ENCODE measurements at places on chromosomes 4 and X.

- no peak overlapping the region for H3K27ac ChIP-seq
- H3K36me3 ChIP-seq: no peaks in the 10 kb centered on the region
- no peak for DNase-seq
These were observed 95.1 kb upstream of the IQCM start for GRCh38 chr4:149910604-149911350.

GRCh38 chr4:42905591-42905990 lies 13.1 kb downstream of the GRXCR1 start:
- no peak for DNase-seq
- H3K4me1 ChIP-seq: no peaks in the 10 kb centered on the region
- H3K27ac ChIP-seq: no peak overlapping the region

DNA sequence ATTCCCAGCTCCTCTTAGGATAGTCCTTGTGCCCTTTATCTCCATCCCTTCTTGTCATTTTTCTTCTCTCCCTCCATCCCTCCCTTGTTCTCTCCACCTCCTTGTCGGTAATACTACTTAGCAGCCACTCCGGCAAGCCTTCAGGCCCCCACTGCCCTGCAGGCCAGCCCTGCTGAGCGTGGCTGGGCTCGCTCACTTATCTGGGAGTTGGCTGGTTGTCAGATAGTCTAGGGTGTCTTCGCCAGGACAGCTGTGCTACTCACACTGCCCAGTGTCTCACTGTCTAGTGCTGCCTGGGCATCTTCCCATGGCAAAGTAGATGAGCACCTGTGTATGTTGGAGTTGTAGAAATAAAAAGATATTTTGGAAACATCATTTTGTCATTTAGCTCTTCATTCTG lies 75.0 kb downstream of the STK32B start:
- no peak for DNase-seq
- no peak overlapping the region for H3K27ac ChIP-seq
- no peaks in the 10 kb centered on the region for H3K4me1 ChIP-seq
- no peaks in the 10 kb centered on the region for H3K36me3 ChIP-seq

- no peaks in the 10 kb centered on the region for H3K36me3 ChIP-seq
- H3K27ac ChIP-seq: no peak overlapping the region
- DNase-seq: no peak
- H3K4me1 ChIP-seq: no peaks in the 10 kb centered on the region
- H3K4me3 ChIP-seq: no peak overlapping the region
These were observed 93.9 kb downstream of the SH3KBP1 start for GRCh38 chrX:19793471-19793870.

DNA sequence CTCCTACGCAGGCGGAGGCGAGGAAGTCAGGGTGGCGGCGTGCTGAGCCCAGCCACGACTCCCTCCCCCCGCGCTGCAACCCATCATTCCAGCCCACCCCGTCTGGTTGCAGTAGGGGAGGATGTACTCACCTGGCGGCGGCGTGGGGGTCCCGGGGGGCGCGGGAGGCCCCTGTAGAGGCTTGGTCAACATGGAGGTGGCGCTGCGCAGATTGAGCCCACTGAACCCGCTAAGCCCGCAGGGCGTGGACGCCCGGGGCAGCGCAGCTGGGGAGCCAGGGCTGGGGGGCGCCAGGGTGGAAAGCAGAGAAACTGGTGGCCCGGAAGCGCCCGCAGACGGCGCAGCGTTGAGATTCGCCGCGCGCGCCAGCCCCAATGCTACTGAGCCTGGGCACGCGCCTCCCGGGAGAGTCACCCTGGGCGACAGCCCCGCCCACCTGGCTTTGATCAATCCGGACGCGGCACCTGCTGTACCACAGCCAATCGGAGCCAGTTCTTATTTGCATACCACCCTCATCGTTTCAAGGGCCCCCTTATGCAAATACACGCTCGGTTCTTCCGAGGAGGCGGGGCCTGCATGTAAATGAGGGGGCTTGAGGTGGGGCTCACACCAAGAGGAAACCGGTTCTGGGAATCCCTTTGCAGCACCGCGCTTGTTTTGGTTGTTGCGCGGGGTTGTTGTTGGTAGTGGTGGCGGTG lies at the start of gene PIM2:
PIM2 (minus strand) TSS at position 382 of the 698 bp plus-strand sequence; CDS start at position 192, 190 bp downstream.
- H3K4me1 ChIP-seq: peaks cover 24% of the 10 kb centered on the region
- no peaks in the 10 kb centered on the region for H3K36me3 ChIP-seq
- peak; percentile 81 for DNase-seq

GRCh38 chr4:125741825-125742452 lies 427.2 kb downstream of the FAT4 start:
- no peaks in the 10 kb centered on the region for H3K27me3 ChIP-seq
- DNase-seq: no peak
- no peaks in the 10 kb centered on the region for H3K4me1 ChIP-seq
- no peaks in the 10 kb centered on the region for H3K36me3 ChIP-seq

GRCh38 chr4:169115897-169116254 lies 105.8 kb upstream of the CBR4 start:
- DNase-seq: no peak
- no peak overlapping the region for H3K27ac ChIP-seq
- H3K4me1 ChIP-seq: no peaks in the 10 kb centered on the region
- no peaks in the 10 kb centered on the region for H3K36me3 ChIP-seq
- no peak overlapping the region for H3K4me3 ChIP-seq

- H3K4me3 ChIP-seq: no peak overlapping the region
- no peak for DNase-seq
- no peaks in the 10 kb centered on the region for H3K4me1 ChIP-seq
- H3K36me3 ChIP-seq: no peaks in the 10 kb centered on the region
These were observed 53.7 kb downstream of the DCTD start for GRCh38 chr4:182863501-182863900.

- no peaks in the 10 kb centered on the region for H3K36me3 ChIP-seq
- no peaks in the 10 kb centered on the region for H3K4me1 ChIP-seq
- H3K27ac ChIP-seq: no peak overlapping the region
- no peak for DNase-seq
These were observed 163.0 kb upstream of the TET2 start for GRCh38 chr4:104983615-104984179.

- H3K4me1 ChIP-seq: peaks cover 13% of the 10 kb centered on the region
- H3K27ac ChIP-seq: no peak overlapping the region
- no peak for DNase-seq
- no peaks in the 10 kb centered on the region for H3K36me3 ChIP-seq
- H3K4me3 ChIP-seq: no peak overlapping the region
These were observed 656.6 kb downstream of the ANKRD50 start for GRCh38 chr4:124055896-124056295.

DNA sequence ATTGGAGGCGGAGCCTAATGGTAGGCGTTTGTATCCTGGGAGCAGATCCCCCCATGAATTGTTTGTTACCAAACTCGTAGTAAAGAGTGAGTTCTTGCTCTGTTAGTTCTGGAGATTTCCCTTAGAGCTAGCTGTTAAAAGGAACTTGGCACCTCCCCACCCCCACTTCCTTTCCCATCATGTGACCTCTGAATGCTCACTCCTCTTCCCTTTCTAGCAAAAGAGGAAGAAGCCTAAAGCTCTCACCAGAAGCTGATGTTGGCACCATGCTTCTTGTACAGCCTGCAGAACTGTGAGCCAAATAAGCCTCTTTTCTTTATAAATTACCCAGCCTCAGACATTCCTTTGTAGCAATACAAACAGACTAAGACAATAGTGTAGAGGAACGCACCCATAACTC lies 13.8 kb upstream of the ATOH1 start:
- no peak overlapping the region for H3K27ac ChIP-seq
- H3K4me3 ChIP-seq: no peak overlapping the region

DNA sequence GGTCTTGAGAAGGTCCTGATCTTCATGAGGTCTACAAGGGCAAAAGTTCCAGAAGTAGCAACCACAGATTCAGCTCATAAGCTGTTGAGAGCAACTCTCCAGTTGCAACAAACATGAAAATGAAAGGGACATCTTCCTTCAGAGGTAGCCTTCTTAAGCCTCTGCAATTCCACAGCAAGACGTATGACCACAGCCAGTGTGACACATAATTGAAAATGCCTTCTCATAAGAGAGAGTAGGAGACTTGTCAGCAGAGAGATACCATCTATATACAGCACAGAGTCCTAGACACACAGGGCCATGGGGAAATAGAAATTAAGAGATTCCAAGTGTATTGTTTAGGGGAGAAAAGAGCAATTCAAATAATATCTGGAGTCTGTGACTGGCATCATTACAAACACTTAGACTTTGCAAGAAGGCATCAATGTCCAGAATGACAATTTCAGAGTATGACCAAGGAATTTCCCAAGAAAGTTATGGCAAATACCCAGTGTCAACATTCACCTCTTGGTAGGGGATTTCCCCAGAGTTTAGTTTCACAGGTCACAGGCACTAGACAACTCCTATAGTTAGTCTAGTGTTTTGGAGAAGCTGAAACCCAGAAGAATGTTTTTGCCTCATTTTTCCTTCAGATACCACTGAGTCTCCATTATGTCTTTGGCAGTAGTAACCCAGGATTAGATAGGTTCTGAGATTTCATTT lies 340.3 kb downstream of the ZNF674 start:
- no peaks in the 10 kb centered on the region for H3K36me3 ChIP-seq
- DNase-seq: no peak
- H3K4me1 ChIP-seq: no peaks in the 10 kb centered on the region
- no peak overlapping the region for H3K27ac ChIP-seq
- no peak overlapping the region for H3K4me3 ChIP-seq

DNA sequence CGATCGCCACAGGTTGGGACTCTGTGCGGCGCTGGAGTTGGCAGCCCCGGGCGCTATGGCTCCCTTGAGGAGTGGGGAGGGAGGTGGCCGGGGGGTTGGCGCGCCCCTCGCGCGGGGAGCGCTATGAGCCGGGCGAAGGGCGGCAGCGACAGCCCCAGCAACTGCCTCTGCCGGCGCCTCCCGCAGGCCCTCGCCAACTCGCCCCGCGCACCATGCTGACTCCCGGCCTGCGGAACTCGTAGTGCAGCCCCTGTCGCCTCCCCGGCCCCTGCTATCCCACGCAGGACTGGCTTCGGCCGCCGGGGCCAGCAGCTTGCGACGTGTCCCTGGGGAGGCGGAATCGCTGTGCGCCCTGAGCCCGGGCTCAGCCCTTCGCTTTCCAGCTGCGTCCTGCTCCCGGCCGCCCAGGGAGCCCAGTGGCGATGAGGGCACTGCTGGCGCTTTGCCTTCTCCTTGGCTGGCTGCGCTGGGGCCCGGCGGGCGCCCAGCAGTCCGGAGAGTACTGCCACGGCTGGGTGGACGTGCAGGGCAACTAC lies 415 bp downstream of the SHISA3 start:
- H3K4me1 ChIP-seq: peaks cover 20% of the 10 kb centered on the region
- H3K27ac ChIP-seq: peak overlapping the region; percentile 57
- no peaks in the 10 kb centered on the region for H3K36me3 ChIP-seq

DNA sequence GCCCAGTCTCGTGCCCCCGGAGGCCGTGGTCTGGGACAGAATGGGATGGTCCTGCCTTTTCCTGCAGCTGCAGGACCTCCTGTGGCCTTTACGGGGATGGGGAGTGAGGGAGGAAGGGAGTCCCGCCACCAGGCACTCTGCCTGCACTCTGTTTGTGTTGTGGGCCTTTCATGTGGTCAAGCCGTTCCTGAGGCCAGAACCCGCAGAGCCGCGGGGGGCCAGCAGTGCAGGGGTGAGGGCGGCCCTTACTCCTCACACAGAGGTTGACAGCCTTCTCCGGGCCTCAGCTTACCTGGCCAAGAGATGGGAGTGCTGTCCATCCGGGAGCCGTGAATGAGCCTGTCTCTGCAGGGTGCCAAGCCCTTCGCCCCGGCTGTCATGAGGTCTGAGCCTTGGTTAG lies 230.7 kb downstream of the AFAP1 start:
- no peak for DNase-seq
- H3K36me3 ChIP-seq: peaks cover 19% of the 10 kb centered on the region
- no peaks in the 10 kb centered on the region for H3K4me1 ChIP-seq
- H3K27me3 ChIP-seq: no peaks in the 10 kb centered on the region
- no peak overlapping the region for H3K27ac ChIP-seq

DNA sequence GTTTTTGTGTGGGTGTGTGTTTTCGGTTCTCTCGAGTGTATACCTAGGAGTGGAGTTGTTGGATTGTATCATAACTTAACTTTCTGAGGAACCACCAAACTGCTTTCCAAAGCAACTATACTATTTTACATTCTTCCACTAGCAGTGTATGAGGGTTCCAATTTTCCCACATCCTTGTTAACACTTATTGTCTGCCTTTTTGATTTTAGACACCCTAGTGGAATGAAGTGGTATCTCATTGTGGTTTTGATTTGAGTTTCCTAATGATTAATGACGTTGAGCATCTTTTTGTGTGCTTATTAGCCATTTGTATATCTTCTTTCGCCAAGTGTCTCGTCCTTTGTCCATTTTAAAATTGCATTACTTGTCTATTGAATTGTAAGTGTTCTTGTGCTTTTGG lies 118.6 kb downstream of the REPS2 start:
- no peak for DNase-seq
- no peaks in the 10 kb centered on the region for H3K36me3 ChIP-seq
- no peaks in the 10 kb centered on the region for H3K27me3 ChIP-seq
- H3K4me1 ChIP-seq: no peaks in the 10 kb centered on the region
- no peak overlapping the region for H3K27ac ChIP-seq

GRCh38 chr4:109816894-109817293 lies 1.3 kb downstream of the GAR1 start:
- no peak overlapping the region for H3K4me3 ChIP-seq
- no peak for DNase-seq
- H3K27ac ChIP-seq: no peak overlapping the region
- H3K4me1 ChIP-seq: no peaks in the 10 kb centered on the region
- H3K27me3 ChIP-seq: no peaks in the 10 kb centered on the region

DNA sequence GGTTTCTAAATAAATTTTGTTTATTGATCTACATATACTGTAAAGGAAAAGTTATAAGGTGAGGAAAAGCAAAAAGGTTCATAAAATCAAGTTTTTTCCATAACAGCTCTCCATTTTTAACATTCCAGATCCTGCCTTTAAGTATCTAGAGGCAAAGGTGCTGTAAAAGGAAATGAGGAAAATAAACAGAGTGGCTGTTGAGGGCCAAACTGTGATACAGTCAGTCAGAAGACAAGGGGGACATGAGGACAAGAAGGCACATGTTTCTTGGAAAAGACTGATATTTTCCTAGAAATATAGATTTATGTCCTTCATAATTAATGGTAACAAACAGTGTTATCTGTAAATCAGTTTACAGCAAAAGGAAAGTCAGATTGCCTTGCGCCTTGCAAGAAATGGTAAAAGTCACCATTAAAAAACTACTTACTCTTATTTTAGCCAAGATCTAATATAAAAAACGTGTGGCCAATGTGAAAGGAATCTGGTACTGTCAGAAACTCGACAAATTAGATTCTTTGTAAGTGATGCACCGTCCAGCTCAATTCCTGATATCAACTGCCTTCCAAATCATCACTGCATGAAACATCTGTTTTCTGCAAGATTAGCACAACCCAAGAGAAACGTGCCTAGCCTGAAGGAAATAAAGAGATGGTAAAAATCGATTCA lies 34.0 kb upstream of the VEGFD start:
- H3K36me3 ChIP-seq: no peaks in the 10 kb centered on the region
- no peak overlapping the region for H3K27ac ChIP-seq
- H3K4me3 ChIP-seq: no peak overlapping the region
- H3K27me3 ChIP-seq: no peaks in the 10 kb centered on the region
